ENCODE measurements at places on chromosomes 16 and 17. TPM values are rescaled to one million over a fixed set of nuclear protein-coding genes. Genes with fewer than 3 reads are reported as not detected.
A peak's percentile ranks its signal among the peaks of the same experiment; 100 is the strongest.

DNA sequence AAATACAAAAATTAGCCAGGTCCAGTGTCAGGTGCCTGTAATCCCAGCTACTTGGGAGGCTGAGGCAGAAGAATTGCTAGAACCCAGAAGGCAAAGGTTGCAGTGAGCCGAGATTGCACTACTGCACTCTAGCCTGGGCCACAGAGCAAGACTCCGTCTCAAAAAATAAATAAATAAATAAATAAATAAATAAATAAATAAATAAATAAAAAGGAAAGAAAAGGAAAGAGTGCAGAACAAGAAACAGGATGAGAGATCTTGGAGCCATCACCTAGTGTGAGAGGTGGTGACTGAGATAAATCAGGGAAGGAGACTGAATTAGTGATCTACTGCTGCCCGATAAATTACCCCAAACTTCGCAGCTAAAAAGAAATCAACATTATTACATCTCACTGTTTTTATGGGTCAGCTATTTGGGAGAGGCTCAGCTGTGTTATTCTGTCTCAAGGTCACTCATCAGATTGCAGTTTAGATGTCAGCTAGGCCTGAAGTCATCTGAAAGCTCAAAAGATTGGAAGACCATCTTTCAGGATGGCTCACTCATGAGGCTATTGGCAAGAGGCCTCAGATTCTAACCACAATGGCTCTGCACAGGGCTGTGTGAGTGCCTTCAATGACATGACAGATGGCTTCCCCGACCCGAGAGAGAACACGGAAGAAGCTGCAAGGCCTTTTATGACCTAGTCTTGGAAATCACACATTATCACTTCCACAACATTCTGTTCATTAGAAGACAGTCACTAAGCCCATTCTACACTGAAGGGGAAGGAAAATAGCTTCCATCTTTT, 66.4 kb downstream of the CMC2 start:
- no peak for DNase-seq

- DNase-seq = no peak
Measured at GRCh38 chr17:15119968-15120367, 145.2 kb downstream of the PMP22 start.

DNA sequence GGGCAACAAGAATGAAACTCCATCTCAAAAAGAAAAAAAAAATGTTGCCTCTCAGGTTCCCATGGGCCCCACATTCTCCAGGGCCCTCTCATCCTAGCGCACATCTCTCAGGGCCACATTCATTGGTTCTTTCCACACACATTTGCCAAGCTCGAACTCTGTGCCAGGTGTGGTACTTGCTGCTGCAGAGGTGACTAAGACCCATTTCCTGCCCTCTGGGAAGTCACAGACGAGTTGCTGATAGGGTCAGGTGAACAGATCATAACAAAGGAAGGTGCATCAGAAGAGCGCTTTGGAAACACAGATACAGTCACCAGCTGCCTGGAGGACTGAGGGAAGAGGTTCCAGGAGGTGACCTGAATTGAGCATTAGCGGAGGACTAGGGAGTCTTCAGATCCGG, 1.0 kb downstream of the GSDMA start:
- DNase-seq = no peak

DNA sequence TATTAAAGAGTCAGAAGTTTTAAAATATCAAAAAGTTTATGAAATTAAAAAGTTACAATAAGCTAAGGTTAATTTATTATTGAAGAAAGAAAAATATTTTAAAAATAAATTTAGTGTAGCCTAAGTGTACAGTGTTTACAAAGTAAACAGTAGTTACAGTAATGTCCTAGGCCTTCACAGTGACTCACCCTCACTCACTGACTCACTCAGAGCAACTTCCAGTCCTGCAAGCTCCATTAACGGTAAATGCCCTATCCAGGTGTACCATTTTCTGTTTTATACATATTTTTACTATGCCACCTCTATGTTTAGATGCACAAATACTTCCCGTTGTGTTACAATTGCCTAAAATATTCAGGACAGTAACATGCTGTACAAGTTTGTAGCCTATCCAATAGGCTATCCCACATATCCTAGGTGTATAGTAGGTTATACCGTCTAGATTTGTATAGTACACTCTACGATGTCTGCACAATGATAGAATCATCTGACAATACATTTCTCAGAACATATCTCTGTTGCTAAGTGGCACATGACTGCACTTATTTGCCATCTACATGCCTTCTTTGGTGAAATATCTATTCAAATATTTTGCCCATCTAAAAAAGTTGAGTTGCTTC, 67.2 kb upstream of the WSB1 start:
- no peak for DNase-seq

DNA sequence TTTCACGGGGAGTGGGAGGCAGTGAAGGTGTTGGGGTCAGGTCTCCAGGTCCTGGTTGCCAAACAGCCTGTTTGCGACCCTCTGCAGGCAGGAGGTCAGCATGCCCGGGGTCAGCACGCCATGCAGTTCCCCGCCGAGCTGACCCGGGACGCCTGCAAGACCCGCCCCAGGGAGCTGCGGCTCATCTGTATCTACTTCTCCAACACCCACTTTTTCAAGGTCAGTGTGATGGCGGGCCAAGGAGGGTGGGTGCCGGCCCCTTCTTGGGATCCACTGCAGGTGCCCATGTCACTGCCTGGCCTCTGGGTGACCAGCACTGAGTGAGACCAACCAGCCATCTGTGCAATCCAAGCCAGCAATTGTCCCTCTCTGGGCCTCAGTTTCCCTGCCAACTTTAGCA, 21.3 kb downstream of the ADGRG5 start:
- DNase-seq = no peak

DNA sequence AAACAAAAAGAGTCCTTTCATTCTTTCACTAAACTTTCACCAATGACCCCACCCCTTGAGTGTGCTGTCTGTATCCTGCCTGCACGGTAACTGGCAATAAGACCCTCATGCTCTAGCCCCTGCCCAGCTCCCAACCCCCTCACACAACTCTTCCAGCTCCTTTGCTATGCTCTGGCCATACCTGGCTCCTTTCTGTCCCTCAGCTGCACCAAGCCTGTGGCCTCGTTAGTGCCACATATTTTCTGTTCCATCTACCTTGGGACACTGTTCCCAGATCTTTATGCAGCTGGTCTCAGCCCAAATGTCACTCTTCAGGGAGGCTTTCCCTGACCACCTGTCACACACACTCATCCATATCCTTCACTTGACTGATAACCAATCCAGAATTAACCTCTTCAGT, 47.3 kb downstream of the C16orf82 start:
- DNase-seq = no peak

- no peak for DNase-seq
Measured at GRCh38 chr17:67050471-67051154, 6.3 kb downstream of the CACNG1 start.

- no peak for DNase-seq
Measured at GRCh38 chr16:54324716-54325115, 38.1 kb upstream of the IRX3 start.

GRCh38 chr16:27628241-27628942, 78.4 kb downstream of the KATNIP start:
- DNase-seq = no peak

DNA sequence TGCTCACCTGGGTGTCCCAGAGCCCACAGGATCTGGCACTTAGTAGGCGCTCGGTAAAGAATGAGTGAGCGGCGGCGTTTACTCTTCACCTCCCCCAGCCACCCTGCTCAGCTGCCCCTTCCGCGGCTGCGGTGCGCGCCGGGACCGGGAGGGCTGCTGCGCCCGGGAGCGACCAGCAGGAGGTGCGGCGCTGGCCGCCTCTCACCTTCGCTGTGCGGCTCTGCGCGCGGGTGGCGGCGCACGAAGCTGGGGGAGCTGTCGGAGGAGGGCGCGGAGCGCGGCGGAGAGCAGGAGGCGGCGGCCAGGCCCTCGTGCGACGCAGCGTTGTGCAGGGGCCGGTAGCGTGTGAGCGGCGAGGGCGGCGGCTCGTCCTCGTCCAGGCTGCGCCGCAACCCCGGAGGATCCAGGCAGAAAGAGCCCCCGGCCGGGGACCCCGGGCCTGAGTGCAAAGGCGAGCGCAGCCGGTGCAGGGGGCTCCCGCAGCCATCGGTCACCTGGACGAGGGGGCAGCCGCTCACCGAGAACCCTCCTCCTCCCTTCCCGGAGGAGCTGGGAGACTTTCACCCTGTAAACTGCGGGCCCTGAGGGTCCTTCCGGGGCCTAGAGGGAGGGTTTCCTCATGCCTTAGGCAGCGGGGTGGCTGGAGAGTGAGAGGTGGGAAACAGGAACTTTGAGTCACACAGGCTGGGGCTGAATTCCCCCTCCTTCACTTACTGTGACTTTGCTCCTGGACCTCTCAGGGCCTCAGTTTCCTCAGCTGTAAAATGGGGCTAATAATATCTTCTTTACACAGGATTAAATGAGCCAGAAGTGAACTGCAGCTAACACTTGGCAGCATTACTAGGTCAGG, 12.5 kb downstream of the SAMD14 start:
- peak; percentile 84 for DNase-seq

- no peak for DNase-seq
Measured at GRCh38 chr17:726271-726919, 6.0 kb upstream of the TLCD3A start.

DNA sequence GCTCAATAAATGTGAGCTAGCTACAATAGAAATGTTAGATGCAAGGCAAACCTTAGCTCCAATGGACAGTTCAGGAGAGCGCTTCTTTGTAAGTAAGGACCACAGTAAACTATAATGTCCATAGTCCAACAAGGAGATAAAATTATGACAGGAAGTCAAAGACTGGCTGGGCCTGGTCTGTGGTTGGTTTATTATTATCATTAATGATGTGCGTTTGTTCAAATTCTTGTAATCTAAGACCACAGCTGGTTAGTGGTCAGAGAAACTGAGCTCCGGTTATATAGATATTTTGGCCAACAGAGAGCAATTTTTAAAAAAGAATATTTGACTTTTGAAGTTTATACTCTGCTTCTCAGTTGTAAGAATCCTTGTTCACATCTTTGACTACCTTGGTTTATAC, 4.7 kb upstream of the CMTM2 start:
- no peak for DNase-seq

DNA sequence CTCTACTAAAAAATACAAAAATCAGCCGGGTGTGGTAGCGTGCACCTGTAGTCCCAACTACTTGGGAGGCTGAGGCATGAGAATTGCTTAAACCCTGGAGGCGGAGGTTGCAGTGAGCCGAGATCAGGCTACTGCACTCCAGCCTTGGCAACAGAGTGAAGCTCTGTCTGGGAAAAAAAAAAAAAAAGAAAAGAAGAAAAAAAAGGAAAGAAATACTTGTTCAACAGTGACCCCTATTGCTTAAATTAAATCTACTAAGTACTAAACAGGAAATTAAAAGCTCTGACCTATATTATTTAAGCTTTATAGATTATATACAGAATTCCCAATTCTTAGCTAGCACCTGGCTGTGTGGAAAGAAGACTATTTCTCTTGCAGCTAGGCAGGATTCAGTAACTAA, 48.9 kb downstream of the FBXL20 start:
- DNase-seq = no peak

DNA sequence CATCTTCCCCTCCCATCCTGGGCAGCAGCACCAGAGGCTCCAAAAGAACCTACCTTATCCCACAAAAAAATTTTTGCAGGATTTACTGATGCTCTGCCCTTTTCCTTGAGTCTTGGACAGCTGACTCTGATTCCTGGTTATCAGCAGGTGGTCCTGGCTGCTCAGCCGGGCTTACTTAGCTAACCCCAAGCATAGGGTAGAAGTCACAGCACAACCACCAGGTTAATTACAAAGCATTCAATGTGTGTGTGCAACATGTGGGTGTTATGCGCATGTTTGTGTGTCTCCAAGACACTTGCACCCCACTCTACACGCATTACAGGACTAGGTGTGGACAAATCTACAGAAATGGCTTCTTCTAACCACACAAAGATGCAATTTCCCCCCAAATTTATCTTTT, 36.3 kb downstream of the PECAM1 start:
- DNase-seq = no peak

GRCh38 chr17:6079155-6079888, 9.1 kb downstream of the WSCD1 start:
- DNase-seq = no peak

- DNase-seq = no peak
Measured at GRCh38 chr17:13323990-13324389, 277.7 kb downstream of the HS3ST3A1 start.

DNA sequence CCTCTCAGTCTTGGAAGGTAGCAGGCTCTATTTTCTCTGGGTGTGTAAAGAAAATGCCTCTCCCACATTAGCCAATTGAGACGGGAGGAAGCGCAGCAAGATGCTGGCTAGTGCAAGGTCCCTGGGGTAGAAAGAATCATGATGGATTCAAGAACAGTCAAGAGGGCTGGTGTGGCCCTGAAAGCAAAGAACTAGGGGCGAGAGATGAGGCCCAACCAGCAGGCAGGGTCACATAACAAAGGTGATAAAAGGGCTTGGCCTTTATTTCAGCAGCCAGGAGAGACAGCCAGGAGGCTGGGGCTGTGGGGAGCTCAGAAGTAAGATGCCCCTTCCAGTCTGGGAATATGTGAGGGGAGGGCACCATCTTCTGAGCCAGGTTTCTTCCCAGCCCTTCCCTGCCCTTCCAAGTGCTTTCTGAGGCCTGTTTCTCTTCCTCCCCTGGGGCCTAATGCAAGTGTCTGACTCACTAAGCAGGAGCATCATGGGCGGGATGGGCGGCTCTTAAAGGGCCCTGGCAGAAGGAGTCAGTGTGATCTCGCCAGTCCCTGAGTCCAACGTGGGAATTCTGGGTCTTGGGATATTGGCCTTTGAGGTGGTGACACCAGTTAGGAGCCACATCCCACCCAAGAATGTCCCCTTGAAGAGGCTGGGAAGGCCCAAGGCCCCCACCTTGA, 3.9 kb upstream of the NLRC5 start:
- DNase-seq = no peak

DNA sequence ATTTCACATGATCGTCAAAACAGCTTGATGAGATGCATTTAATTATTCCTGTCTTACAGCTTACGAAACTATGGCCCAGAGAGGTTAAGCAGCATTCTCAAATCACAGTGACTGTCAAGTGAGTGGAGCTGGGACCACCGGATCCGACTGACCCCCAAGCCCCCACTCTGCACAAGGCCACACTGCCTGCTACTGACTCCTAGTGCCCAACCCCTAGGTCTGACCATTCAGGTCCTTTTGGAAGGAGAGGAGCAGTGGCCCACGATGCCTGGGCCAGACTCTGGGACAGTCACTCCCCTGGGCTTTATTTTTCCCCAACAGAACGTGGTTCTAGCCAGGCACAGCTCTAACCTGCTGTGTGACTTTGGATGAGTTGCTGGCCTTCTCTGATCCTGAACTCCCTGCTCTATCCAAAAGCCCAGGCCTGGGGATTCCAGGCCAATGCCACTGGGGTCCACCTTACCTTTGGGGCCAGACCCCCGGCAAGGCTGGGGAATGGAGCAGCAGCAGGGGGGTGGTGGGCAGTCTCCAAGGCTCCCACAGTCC, 9.9 kb downstream of the TSPOAP1 start:
- no peak for DNase-seq

DNA sequence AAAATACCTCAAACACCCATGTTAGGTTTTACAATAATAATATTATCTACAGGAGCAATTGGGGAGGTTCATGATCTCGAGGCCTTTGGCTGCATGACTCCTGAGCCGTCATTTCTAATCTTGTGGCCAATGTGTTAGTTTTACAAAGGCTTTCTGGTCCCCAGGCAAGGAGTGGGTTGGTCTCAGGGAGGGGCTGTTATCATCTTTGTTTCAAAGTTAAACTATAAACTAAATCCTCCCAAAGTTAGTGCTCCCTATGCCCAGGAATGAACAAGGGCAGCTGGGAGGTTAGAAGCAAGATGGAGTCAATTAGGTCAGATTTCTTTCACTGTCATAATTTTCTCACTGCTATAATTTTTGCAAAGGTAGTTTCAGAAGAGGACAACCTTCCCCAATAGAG, 9.1 kb upstream of the CCL5 start:
- DNase-seq = no peak

C17orf113 gene
- 4.4 TPM for total RNA-seq

ZP2 gene
- not detected for total RNA-seq

LRRC75A gene
- total RNA-seq = 4.3 TPM

RSKR gene
- 31.3 TPM for total RNA-seq

MYH1 gene
- not detected for total RNA-seq

HBA1 gene
- total RNA-seq = not detected

All from mesothelial cell of epicardium (in vitro differentiated cells).